ENCODE measurements at places on chromosomes 4 and X.
A peak's percentile ranks its signal among the peaks of the same experiment; 100 is the strongest.

GRCh38 chr4:75844151-75844662 is 58.0 kb downstream of the PPEF2 start:
- no peak for DNase-seq

DNA sequence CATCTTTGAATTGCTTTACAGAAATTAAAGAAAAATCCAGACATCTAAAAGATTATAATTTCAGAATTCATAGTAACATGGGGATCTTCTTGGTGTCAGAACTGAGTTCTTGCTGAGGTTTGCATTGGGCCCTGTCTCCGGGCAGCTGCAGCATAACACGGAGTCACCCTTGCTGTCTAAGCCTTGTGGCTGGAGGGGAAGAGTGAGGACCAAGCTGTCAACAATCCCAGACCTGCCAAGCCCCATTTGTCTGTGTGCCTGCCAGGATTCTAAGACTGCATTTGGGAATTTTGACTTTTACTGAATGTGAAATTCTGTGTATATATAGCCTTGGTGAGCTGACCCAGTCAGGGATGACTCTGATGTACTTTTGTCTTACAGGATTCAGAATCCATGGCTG is 25.2 kb upstream of the NAP1L5 start:
- DNase-seq = no peak

DNA sequence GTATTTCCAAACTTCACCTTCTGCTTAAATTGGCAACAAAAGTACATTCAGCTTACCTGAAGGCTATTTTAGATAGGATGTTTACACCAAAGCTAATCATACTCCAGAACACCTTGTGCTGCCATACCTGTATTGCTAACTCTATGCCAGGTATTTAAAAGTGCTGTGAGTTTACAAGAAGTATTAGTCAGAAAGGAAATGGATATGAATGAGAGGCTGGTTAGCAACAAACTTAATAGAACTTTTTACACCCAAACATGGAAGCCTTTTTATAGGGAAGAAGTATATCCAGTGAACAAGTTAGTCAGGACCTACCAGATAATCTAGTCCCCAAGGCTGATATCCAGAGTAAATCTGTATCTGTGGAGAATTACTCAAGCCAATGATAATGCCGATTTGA is 131.2 kb upstream of the SPRY1 start:
- DNase-seq = no peak

GRCh38 chrX:47518144-47518543 is 35.1 kb upstream of the ZNF41 start:
- no peak for DNase-seq

GRCh38 chrX:151988706-151989299 is 14.3 kb upstream of the GABRE start:
- DNase-seq = no peak

- DNase-seq = no peak
Measured at GRCh38 chrX:13265549-13266132, 54.2 kb downstream of the ATXN3L start.

DNA sequence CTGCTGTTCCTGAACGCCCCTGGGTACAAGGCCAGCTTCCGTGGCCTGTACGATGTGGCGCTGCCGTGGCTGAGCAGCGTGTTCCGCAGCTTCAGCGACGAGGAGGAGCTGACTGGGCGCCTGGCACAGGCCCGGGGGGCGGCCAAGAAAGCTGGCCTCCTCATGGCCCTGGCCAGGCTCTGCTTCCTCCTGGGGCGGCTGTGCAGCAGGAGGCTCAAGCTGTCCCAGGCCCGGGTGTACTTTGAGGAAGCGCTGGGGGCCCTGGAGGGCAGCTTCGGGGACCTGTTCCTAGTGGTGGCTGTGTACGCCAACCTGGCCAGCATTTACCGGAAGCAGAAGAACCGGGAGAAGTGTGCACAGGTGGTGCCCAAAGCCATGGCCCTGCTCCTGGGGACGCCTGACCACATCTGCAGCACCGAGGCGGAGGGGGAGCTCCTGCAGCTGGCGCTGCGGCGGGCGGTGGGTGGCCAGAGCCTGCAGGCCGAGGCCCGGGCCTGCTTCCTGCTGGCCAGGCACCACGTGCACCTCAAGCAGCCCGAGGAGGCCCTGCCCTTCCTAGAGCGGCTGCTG is 28.2 kb downstream of the SH3TC1 start:
- DNase-seq = no peak

GRCh38 chrX:97159916-97160800 is 276.4 kb downstream of the RPA4 start:
- DNase-seq = no peak

GRCh38 chr4:152810715-152811287 is 31.0 kb downstream of the ARFIP1 start:
- peak; percentile 29 for DNase-seq

DNA sequence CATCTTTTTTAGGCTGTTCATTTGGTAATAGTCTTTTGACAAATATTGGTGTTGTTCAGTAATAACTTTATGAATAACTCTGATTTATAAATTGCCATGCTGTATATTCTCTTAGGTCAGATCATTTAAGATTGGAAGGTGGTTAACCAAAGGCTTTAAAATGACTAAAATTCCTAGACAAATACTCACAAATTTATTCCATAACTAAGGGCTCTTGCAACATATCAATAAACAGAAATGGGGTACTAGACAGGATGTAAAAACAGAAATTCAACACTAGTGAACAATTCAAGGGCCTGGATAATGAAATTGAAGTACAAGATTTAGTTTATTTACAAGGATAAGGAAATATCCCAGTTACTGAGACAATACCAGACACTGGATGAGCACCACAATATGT is 328.6 kb downstream of the PCDH19 start:
- DNase-seq = no peak

GRCh38 chr4:74012130-74012529 is 13.7 kb upstream of the CXCL5 start:
- DNase-seq = no peak

DNA sequence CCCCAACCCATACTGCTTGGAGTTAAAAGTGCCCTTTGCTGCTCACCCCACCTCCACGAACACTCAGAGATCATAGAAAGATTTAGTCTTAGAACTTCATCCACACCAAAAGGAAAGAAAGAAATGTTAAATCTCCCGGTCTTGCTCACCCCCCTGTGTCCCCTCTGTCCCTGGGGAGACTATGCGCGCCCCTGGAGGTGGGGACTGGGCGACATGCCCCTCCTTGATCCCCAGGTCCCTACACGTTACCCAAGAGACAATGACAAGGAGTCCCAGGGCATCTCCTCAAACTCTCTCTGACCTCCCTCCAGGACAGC is 620 bp downstream of the ITM2A start:
- no peak for DNase-seq

DNA sequence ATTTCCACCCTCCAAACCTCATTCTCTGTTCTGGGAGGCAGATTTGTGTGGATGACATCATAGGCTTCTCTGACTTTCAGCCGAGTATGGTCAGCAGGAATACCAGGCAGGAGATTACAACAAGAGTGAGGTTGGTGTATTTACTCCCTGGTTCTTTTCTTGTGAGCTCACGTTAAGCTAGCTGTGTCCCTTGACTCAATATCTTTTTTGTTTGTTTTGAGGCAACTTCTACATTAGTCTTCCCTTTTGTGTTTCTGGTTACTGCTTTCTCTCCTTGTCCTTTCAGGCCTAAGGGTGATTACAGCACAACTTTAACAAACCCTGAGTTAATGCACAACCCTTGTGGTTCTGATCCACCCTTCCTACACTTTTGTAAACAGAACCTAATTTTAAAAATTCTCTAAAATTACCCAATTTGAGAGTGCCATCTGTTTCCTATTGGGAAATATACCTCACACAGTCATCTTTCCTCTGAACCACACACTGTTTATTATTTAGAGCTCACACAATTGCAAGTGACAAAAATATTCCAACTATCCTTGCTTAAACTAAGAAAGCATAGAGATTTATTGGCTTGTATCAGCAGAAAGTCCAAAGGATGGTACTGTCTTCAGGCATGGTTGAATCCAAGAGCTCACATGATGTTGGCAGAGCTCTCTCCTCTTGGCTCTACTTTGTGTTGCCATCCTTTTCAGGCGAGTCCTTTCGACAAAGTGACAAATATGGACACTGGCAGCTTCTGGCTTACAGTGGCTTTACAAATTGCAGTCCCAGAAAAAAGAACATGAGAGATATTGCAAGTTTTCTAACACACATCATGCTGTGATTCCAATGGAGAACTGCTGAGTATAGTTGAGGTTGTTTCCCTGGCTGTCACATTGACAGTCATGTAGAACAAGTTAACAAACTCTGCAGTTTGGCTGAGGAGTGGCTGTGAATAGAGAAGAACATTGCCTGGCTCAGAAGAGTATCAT is 150.5 kb upstream of the DDIT4L start:
- DNase-seq = no peak

GRCh38 chr4:113316879-113317278 is 267.4 kb downstream of the ANK2 start:
- DNase-seq = no peak

GRCh38 chr4:186957952-186958555 is 234.4 kb upstream of the FAT1 start:
- no peak for DNase-seq

DNA sequence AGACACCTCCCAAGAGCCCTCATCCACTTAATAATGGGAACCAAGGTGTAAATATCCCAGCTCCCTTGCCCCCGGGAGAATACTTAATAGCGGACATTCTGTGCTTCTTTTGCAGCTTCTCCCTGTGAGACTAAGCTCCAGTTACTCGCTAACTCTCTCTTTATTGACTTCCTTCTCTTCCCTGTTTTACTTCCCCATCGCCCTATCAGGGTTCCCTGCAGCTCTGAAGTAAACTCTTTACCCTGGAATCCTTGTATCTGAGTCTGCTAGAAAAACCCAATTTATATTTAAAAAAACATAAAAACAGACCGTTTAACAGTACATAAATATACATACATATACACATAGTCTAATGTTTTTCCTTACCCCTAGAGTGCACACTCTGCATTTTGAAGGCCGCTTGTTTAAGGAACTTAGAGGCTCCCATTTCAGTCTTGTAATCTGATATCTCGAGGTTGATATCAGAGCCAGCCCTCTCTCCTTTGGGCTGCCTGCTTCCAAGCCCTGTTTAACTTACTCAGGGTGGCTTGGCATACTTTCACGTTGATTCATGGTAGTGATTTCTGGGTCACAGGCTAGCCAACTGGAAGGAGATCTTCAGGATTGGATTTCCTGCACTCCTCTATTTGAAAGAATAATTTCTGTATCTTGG is 177.4 kb upstream of the SCML1 start:
- peak; percentile 75 for DNase-seq

GRCh38 chrX:81168391-81168790 is 33.3 kb downstream of the HMGN5 start:
- DNase-seq = no peak

GRCh38 chrX:11724122-11725017 is 33.7 kb upstream of the MSL3 start:
- peak; percentile 20 for DNase-seq

DNA sequence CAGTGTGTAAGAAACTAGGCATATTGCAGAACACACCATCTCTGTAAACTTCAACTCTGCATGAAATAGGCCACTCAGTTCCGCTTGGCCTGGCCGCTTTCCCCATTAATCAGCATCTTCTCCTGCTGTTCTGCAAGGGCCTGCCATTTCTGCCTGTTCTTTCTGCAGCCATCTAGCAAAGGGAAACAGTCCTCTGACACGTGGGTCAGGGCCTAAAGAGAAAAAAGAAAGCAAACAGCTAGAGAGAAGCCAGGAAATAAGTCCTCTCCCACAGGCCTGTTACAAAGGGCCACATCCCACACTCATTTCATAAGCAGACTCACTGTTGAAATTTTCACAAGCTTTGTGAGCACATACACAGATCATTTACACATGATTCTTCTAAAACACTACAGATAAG is 130.1 kb downstream of the PDE5A start:
- no peak for DNase-seq

DNA sequence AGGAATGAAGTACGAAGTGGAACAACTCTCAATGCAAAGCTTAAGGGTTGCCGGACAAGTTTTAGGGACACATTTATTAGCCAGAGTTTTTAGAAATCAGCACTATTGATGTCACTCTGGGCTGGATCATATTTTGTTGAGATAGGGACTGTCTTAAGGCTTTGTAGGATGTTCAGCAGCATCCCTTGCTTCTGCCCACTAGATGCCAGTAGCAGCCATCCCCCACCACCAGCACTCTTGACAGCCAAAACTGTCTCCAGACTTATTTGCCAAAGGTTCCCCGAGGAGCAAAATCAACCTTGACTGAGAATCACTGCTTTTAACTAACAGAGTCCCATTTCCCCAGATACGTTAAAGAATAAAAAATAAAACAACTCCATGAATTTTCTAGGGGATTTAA is 1497.3 kb downstream of the STIM2 start:
- no peak for DNase-seq

GRCh38 chr4:139223682-139224317 is 46.8 kb upstream of the ELF2 start:
- no peak for DNase-seq

DNA sequence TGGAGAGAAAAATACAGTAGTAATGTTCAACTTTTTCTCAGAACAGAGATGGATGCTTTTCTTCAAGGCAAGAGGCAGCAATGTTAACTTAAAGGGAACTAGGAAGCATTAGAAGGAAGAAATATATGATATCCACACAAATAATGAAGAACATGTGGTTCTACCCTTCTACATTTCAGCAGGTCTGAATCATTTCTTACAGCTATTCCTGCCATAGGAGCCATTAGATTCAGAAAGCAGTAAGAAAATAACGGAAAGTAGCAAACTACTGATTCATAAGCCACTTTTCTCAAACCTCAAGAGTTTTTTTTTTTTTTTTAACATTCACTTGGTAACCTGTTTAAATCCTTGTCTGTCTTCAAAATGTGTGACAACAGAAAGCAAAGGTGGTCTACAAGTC is 1251.6 kb upstream of the AGA start:
- no peak for DNase-seq

- DNase-seq = no peak
Measured at GRCh38 chr4:152045449-152045806, 284.6 kb upstream of the GATB start.

DNA sequence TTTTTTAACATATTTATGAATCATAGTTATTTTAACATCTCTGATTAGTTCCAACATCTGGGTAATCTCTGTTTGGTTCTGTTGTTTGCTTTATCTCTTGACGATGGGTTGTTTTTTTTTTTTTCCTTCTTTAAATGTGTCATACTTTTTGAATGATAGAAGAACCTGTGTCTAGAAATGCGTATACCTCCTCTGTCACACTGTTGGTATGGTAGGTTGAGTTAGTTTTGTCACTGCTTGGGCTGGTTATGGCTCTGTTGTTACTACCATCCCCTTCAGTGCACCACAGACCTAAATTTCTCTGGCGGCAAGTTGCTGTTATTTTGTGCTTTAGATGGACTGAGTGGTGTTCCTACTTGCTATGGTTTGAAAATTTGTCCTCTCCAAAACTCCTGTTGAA is 16.8 kb downstream of the STIM2 start:
- no peak for DNase-seq

DNA sequence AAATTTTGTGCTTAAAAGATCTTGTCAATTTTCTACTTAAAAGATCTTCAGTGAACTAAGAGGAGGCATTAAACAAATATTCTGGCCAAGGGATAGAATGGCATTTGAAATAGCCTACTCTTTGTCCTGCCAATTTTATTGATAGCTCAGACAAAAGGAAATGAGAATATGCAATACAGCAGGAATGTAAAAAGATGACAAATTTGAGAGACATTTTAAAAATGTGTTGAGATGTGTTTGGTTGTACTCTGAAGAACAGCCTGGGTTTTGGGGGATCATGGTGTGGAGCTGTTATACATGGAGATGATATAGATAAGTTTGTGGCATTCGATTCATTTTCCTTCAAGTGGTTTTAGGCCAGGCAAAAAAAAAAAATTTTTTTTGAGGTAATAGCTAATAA is 11.6 kb upstream of the MAD2L1 start:
- no peak for DNase-seq
